ENCODE measurements at places on chromosomes 1 and 21.

- DNase-seq: peak; percentile 42
These were observed 24.8 kb downstream of the S100A6 start for GRCh38 chr1:153510984-153511410.

- DNase-seq: no peak
These were observed 1.3 kb upstream of the DUSP23 start for GRCh38 chr1:159779403-159779851.

DNA sequence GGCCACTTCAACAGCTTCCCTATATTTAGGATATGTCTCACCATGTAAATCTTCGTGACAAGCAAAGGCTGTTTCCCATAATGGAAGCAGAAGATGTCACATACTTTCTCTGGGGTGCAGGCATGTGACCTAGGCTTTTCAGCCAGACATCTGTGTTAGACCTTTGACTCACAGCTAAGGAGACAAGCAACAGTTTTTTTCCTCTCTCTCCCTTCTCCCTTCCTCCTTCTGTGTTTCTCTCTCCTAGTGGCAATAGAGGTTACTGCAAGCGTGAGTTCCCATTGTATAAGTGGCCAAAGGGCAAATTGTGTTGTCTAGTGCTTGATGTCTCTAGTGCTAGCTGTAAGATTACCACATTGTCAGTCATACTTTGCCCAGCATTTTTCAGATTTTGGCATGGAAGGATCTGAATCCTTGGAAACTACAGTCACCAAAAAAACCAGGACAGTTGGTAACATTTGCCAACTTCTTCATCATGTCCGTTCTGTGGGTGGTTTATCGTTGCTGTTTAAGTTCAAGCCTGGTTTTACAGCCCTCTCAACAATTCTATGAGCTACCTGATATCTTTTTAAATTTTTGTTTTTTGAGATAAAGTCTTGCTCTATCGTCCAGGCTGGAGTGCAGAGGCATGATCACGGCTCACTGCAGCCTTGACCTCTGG lies 44.4 kb upstream of the RABGAP1L start:
- no peak for DNase-seq

DNA sequence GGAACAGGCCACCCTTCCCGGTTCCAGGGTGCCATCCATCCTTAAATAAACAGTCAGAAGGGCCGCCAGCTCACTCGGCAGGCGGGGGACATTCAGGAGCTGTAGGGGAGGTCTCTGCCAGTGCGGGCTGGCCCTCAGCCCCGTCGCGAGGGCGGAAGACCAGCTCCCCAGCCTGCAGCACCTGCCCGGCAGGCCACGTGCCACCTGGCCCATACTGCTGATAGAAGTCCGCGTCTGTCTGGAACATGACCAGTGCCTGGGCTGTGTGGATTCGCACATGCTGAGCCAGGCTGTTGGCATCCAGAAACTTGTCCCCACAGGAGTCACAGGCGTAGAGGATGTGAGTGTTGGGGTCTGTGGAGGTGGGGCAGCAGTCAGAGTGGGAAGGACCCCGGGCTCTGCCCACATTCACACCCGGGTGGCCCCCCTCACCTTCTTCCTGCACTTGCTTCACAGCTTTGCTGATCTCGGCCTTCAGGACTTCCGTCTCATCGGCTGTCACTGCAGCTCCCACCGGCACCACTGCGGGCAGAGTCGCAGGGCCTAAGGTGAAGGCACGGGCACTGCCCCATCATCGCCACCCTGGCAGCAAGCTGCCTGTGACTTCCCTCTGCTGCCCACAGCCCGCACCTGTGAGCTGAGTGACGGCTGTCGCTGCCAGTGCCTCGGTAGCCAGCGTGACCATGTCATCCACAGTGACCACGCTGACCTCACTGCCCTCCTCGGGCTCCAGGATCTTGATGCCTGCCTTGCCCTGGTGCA lies 33.8 kb downstream of the ZBTB17 start:
- DNase-seq: no peak

- DNase-seq: no peak
These were observed 31.3 kb upstream of the TRIM67 start for GRCh38 chr1:231130544-231130943.

GRCh38 chr1:1331068-1331965 lies at the start of gene TAS1R3:
Gene TAS1R3 (plus strand): TSS chr1:1331280. CDS start chr1:1331346, 66 bp downstream.
- DNase-seq: no peak

- DNase-seq: no peak
These were observed 67.8 kb downstream of the MAN1C1 start for GRCh38 chr1:25684216-25684965.

- DNase-seq: no peak
These were observed 90.6 kb upstream of the RALGPS2 start for GRCh38 chr1:178634445-178634844.

- DNase-seq: no peak
These were observed 11.2 kb upstream of the ZNF670 start for GRCh38 chr1:247089616-247090375.

- DNase-seq: peak; percentile 98
These were observed at the start of the genes CCT3 and TSACC for GRCh38 chr1:156338180-156338976. Gene CCT3 (minus strand): TSS chr1:156338292. CDS start chr1:156338184, 108 bp downstream. Gene TSACC (plus strand): TSS chr1:156338526. CDS start chr1:156339758, 1,232 bp downstream.

DNA sequence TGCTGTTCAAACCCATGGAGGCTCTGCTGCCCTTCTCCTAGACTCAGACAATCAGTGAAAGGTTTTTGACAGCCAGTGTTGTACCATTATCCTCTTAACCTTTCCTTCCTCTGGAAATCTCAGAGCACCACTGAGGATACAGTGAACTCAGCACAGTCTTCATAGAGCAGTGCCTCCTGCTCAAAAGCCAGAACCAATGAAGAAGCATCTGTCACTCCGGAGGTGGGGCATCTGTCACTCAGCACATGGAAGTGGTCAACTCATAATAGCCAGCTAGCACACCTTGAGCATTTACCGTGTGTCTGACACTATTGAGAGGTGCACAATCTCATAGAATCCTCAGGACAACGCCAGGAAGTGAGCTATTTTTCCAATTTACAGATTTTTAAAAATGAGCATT lies 62.4 kb downstream of the NMNAT2 start:
- no peak for DNase-seq

GRCh38 chr1:109928591-109929111 lies 18.0 kb downstream of the CSF1 start:
- DNase-seq: no peak

- peak; percentile 38 for DNase-seq
These were observed 102.8 kb downstream of the CASZ1 start for GRCh38 chr1:10693497-10694273.

DNA sequence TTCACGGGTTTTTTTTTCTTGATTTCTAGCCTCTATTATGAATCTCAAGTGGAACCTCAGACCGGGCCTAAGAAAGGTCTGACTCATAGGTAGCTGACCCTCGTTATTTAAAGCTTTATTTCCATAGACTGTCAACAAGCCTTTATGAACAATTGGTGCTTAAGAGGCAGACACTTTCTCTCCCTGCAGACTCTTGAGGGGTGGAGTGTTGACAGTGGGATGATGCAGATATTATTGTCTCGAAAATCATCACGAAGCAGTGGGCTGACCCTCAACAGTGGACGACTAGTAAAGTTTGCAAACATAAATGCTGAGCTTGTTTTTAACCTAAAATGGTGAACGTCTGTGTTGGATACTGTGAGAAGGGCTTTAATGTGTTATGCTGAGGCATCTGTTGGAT lies 1.8 kb downstream of the SFT2D2 start:
- no peak for DNase-seq

DNA sequence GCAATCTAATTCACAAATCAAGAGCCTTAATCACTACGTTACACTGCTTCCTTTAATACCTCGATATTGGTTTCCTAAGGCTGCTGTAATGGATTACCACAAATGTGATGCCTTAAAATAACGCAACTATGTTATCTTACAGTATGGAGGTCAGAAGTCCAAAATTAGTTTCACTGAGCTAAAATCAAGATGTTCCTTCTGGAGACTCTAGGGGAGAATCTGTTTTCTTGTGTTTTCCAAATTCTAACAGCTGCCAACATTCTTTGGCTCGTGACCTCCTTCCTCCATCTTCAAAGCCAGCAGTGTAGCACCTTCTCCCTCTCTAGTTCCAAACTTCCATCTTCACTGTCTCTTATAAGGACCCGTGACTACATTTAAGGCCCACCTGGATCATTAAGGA lies 335.0 kb upstream of the NFIA start:
- no peak for DNase-seq

DNA sequence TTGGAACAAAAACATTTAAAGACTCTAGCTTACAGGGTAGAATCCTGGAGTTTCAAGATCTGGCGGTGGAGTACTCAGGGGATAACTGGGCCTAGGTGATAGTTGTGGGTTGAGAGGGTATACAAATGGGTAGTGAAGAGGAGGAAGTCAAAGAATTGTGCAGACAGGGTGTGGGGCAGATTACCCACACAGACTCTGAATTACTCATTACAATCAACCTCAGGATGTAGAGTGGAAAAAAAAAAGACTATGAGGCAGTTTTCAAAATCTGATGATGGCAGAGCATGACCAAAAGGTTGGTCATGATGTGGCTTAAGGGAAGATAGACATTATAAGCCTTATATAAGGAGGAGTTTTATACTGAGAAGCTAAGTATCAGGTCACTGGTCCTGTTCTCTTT lies 44.1 kb upstream of the GLIS1 start:
- DNase-seq: no peak

GRCh38 chr1:2468041-2468472 lies 8.0 kb upstream of the PLCH2 start:
- no peak for DNase-seq

- DNase-seq: no peak
These were observed 202.3 kb downstream of the HIVEP3 start for GRCh38 chr1:41716188-41717130.

DNA sequence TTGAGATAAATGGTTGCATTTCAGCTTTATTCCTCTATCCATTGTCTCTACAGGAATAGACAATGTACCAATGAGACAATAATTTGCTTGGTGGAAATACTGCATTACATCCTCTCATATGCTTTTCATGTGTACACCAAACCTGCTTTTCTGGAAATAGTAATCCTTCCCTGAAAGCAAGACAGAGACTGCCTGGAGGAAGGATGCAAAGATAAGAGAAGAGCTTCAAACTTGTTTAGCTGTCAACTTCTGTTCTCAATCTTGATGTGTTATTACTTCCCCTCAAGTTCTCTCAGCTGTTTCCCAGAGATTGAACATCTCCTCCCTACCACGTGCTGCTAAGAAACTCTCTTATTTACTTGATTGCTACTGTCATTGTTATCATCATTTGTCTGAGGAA lies 1125.4 kb upstream of the TMPRSS15 start:
- DNase-seq: no peak

DNA sequence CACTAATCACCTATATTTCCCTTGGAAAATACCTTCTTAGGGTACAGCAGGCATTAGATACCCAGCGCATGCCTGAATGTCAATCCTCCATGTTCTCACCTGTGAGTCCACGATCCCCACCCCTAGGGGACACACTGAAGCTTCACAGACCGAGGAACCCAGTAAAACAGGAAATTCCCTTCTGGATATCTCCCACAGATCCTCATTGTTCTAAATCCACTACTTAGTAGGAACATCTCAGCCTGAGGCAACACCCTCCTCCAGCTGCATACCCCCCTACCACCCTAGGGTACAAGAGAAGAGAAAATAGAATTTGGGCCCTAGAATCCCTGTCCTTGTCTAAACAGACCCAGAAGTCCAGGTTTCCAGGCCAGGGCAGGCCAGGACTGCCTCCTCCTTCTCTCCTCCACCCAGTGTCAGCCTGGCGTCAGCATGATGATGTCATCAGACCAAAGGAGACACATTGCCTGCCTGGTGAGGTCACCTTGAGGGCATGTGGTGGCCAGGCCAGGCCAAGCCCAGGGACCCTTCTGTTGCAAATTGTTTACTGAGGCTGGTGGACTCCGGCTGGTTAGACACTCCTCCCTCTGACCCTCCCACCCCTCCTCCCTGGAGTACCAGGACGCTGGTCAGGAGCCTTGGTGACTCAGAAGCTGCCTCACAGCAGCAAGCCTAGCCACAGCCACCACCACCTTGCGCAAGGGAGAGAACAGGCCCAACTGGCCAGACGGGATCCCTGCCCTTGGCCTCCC lies 6.2 kb downstream of the NECTIN4 start:
- DNase-seq: no peak

- no peak for DNase-seq
These were observed 425 bp downstream of the DDR2 start for GRCh38 chr1:162632698-162633080.

- no peak for DNase-seq
These were observed 83.9 kb upstream of the PLPPR4 start for GRCh38 chr1:99180343-99180808.

- DNase-seq: no peak
These were observed 1107.1 kb downstream of the KCNT2 start for GRCh38 chr1:195501118-195501517.

DNA sequence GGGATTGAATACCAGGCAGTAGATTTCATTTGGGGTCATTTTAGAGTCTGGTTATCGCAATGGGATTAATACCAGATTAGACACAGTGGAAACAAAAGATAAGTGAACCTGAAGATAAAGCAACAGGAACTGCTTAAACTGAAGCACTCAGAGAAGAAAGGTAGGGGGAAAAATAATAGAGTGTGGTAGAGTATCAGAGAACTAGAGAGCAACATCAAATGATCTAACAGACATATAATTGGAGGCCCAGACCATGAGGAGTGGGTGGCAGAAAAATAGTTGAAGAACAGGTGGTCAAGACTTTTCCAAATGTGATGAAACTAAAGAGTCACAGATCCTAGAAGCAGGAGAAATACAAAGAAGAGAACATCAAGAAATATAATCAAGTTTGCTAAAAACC lies 484.3 kb downstream of the CAMTA1 start:
- no peak for DNase-seq

DNA sequence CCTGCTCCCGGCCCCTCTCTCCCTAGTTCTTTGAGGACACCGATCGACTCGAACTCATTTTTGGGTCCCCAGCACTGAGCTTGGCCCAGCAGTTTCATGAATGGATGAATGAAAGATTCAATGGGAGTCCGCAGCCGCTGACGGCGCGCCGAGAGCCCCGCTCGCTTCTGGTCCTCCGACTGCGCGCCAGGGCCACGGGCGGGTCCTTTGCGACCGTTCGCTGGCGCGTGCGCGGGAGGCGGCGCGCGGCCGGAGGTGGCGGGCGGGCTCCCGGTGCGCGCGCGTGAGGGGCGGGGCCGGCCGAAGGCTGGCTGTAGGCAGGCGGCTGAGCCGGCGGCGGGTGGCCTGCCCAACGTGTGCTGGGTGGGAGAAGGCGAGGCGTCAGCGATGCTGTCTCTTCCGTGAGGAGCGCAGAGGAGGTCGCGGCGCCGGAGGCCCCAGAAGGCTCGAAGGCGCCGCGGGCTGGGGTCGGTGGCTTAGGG lies at the start of gene MAST2:
Gene MAST2, plus strand, starts transcription at position 314 of the 482 bp plus-strand sequence. CDS start 284 bp downstream, outside the sequence.
- peak; percentile 68 for DNase-seq

DNA sequence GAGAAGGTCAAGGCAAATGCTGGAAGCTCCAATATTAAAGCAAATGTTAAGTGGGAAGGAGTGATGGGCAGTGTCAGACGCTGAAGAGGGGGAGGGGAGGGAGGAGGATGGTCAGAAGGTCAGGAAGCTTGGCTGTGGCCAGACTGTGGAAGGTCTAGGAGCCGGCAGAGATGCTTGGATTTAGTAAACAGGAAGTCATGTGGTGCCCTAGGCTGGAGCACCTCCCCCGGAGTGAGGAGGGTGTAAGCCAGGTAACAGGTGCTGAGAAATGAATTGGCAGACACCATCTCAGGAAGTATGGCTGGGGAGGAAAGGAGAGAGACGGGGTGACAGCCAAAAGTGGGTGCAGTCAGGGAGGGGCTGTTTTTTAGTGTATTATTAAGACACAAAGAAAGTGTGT lies 17.7 kb downstream of the CSMD2 start:
- no peak for DNase-seq

- no peak for DNase-seq
These were observed 113.0 kb downstream of the NBPF12 start for GRCh38 chr1:147051136-147051535.
